ENCODE measurements at places on chromosomes 7 and 10.

- DNase-seq: no peak
These were observed 10.5 kb downstream of the LSM5 start for GRCh38 chr7:32479574-32480200.

DNA sequence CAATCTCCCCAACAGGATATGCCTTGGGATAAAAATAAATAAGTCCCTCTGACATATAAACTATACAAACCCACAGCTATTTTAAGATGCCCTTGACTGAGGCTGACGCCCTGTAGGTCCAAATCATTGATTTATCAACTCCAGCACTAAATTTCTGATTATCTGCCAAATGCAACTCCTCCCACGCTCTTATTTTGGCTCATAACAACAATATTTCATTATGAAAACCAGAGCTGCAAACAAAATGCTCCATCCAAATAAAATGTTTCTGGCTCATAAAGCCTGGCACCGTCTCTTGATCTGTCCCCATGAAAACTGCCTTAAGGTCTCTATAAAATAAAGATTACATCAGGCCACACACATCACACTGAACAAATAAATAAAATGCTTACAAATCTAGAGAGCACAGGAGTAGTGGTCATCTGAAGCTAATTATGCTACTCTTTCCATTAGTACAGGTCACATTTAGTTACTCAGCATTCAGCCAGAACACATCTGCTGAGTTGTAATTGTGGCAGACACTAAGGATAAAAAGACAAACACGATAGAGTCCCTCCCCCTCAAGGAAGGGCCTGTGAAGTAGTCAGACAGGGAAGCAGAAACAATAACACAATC is 28.8 kb downstream of the CACUL1 start:
- no peak for DNase-seq

DNA sequence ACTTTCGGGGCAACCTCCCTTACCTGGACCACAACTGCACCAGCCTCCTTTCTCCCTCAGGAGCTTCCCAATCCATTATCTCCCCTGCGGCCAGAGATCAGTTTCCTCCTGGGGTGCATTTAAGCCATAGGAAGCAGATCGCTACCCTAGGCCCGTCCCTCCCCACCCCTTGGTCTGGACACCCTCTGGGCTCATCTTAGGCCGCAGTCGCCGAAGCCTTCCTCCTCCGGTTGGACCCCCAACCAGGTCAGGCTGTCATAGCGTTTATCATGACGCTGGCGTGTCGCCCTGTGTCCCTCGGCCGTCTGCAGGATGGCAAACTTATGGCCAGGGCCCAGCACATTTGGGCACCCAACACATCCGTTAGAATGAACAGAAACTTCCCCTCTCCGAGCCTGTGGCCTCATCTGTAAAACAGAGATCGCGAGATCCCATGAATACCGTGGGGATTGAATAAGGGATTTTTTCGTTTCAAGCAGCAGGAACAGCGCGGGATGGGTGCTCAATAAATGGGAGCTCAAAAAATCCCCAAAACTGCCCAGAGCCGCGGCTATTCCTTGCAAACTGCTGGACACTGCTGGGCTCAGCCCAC is 669 bp upstream of the AP5Z1 start:
- no peak for DNase-seq

DNA sequence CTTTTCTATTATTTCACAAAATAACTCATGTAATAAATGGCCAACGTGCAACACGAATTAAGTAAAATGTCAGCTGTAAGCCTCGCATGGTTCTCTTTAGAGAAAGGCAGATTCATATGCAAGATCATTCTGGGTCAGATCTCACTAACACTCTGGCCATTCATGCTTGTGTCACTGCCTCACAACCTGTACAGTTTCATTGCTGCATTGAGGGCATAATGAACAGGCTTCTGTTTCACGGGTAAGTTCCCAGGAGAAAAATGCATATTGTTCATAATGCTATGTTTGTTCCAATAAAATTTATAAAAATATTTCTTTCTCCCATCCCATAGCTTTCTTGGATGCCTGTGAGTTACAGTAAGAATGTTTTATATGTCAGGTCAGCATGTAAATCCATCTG is 734.0 kb upstream of the ANKRD30A start:
- no peak for DNase-seq

- no peak for DNase-seq
These were observed 47.0 kb downstream of the KIAA1217 start for GRCh38 chr10:24255881-24256311.

DNA sequence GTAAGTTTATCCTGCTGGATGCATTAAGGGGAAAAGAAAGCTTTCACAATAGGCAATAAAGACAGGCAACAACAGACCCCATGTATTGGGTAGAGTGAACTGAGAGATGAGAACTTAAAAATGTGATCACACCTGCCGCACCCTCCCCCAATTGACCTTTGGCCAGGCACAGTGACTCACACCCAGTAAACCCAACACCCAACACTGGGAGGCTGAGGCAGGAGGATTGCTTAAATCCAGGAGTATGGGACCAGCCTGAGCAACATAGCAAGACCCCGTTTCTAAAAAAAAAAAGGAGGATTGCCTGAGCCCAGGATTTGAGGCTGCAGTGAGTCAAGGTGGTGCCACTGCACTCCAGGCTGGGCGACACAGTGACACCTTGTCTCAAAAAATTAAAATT is 86.9 kb downstream of the MPP7 start:
- DNase-seq: no peak

DNA sequence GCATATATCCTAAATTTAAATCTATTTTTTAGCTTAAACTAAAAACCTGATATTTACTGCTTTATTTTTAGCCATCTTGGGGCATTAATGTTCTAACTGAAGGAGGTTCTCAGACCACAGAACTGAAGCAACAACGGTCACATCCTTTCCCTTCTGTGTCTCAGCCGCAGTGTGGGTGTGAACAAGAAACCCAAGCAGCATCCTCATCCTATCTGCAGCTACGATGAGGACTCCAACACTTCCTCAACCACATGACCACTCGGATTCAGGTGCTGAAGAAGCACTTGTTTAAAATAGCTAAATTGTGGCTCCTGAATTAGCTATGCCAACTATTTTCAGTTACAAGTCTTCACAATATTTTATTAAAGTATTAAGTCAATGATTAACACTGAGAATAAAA is 5.3 kb downstream of the ESYT2 start:
- DNase-seq: no peak

DNA sequence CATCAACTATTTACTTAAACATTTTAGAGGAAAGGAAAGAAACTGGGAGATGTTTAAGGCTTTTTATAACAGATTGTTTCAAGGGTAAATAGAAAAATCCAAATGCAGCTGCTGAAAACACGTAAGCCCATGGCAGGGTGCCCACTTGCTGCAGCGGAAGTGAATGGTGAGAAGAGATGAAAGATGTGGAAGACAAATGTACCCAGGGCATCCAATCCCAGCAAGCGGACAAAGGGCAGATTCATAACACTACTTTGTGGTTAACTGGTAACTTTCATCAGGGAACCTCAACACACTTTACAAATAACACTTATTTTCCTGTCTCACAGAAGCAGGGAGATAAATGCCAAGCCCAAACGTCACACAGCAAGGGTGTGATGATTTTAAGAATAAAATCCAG is 358.4 kb downstream of the KCNMA1 start:
- no peak for DNase-seq

- no peak for DNase-seq
These were observed 567.7 kb downstream of the ETV1 start for GRCh38 chr7:13421776-13422175.

GRCh38 chr10:7121154-7121797 is 289.6 kb downstream of the SFMBT2 start:
- peak; percentile 7 for DNase-seq

- DNase-seq: no peak
These were observed 35.7 kb downstream of the GSDME start for GRCh38 chr7:24721481-24722001.

DNA sequence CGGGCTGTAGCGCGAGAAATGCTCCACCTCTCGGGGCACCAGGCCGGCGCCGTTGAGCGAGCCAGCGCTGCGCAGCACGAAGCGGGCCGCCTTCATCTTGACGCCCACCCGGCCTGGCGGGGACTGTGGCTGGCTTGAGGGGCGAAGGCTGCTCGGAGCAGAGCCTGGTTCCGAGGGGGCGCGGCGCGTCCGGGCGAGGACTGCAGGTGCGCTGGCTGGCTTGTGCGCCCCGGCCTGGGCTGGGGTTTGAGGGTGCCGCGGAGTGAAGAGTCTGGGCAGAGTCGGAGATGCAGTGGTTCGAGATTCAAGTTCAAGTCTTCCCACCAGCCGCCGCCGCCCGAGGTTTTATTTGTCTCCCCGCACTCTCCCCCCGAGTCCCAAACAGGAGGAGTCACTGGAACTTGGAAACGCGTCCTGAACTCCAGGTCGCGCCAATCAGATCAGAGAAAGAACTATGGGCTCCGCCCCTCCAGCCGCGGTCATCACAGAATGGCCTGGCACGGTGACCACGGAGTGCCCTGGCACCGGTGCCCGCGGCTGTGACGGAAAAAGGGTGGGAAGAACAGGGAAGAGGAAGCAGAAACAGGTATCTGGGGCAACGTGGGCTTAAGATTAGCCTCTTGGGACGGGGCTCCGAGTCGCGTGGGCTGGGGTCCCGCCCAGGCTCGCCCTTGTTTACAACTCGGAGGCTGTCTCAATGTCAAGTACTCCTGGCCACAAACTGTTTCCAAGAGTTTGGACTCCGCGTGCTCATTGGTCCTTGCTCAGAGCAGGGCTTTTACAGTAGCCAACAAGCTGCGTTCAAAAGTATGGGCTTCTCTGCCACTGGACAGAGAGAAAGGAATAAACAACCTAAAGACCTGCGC is at the start of gene PDK4:
Gene PDK4 (minus strand): TSS at position 319 of the 866 bp plus-strand sequence. CDS start 223 bp downstream, at position 96.
- no peak for DNase-seq

- no peak for DNase-seq
These were observed 96.0 kb upstream of the GATA3 start for GRCh38 chr10:7958442-7958841.

GRCh38 chr7:120792091-120792860 is 65.7 kb downstream of the TSPAN12 start:
- DNase-seq: no peak

DNA sequence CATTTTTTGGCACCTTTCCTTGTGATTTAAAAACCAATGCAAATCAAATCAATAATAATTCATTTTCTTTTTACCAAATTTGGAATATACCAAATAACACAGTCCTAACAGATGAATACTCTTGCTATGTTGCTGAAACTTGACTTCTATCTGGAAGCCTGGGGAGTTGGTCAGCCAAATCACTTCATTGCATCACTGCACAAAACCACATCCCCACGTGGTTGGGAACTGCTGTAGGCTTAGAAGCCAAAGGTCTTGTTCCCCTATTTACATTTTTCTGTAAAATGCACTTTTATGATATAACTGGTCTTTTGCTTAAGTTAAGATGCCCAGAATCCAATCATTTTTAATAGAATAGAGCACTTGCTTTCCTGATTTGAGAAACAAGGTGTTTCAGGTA is 15.2 kb downstream of the GPR85 start:
- DNase-seq: no peak

- no peak for DNase-seq
These were observed 53.1 kb downstream of the PRF1 start for GRCh38 chr10:70549351-70549961.

GRCh38 chr10:116233230-116233629 is 39.8 kb downstream of the GFRA1 start:
- no peak for DNase-seq

DNA sequence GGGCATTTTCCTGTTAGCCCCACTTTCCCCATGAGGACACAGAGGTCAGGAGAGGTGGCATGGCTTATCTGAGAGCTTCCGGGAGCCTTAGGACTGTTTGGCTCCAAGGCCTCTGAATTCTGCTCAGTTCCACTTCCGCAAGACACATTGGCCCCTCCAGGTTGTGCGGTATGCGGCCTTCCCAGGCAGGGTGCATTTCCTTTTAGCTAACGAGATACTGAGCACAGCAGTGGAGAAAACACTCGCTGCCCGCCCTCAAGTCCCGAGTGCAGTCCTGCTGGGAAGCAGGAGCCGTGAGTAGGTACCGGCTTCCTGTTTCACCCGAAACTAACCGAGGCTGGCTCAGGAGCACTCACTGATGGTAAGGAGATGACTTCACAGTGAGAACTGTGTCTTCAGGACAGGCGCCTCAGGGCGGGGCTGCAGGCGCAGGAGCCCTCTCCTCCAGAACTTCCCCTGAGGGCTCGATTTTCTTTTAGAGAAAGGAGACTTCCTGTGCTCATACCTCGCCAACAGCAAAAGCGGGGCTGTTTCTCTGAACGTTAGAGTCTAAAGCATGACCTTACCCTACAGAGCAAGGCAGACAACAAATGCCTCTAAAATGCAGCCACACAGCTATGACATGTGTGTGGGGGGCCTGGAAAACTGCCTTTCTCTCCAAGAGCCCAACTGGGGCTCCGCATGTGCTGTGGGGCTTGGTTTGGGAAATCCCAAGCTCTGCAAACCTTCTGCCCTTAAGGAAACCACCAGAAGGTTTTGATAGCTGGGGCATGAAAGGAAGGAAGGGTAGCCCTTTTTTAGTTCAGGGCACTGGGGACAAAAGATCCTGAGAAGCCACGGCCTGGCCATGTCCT is 25.9 kb downstream of the RGS10 start:
- DNase-seq: peak; percentile 40

DNA sequence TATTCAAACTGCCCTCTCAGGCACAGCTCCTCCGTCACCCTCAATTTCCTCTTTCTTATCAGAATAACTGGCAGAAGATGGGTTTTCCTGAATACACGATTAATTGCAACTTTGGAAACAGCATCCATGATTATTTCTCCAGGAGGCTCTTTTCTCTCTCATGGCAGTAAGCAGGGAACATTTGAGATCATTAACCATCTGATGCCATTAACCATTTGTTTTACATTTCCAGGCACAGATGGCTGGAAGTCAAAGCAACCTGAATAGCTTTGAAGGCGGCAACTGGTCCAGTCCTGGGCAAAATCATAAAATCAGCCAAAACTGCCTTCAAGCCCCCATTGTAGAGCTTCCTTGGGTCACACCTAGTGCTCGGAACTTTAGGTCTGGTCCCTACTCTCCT is 289.5 kb upstream of the AOAH start:
- no peak for DNase-seq

DNA sequence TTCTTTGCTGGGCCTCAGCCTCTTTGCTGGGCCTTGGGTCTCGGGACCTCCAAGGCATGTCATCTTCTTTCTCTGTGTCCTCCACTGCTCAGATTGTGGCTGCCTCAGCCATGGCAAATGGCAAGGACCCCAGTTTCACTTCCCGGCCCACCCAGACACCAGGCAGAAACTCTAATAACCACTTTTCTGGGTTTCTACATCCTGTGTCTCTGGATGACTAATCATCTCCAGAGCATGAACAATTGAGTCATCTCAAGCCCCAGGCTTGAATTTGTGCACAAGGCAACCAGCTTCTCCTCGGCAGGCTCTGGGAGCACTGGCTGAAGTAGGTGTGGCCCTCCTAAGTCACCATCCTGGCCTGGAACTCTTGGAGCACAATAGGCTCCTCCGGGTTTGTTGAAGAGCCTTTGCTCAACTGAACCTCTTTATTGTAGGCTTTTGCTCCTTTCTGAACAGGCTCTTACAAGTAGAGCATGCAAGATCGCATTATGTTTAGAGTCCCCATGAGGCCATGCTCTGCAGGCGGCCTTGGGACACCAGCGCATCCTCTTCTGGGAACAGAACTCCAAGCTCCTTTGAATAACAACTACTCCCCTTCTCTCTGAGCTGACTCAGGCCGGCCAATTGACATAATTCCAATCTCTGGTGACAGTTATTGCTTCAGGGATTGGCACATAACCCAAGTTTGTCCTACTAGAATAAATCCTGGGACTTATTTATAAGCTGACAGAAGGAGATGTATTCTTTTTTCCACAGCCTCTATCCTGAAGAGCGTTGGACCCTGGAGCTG is 218.1 kb downstream of the WDR11 start:
- DNase-seq: no peak

GRCh38 chr10:16993186-16993585 is 136.4 kb downstream of the CUBN start:
- no peak for DNase-seq
